ENCODE measurements at places on chromosomes 5 and 9.
A peak's percentile ranks its signal among the peaks of the same experiment; 100 is the strongest.

GRCh38 chr5:63822614-63823013 is 139.6 kb downstream of the HTR1A start:
- no peak for DNase-seq

DNA sequence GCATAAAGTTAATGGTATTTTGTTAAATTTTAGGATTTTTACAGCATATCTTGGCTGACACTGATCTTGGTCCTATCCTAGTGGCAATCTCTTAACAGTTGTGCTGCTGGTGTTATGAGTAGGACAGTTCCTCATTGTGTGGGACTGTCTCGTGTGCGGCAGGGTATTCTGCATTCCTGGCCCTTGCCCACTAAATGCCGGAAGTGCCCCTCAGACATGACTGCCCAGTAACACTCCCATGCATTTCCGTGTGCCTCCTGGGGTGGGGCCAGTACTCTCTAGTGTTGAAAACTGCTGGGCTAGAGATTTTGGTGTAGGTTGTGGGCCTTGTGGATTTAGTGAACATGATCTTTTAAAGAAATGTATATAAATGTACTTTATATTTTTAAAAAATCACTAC is 227.1 kb upstream of the DMRT1 start:
- DNase-seq = no peak

- DNase-seq = no peak
These were observed 33.5 kb upstream of the LRRC14B start for GRCh38 chr5:157801-158200.

GRCh38 chr5:39064450-39064849 is 9.7 kb downstream of the RICTOR start:
- DNase-seq = no peak

- no peak for DNase-seq
These were observed 314.2 kb upstream of the DAP start for GRCh38 chr5:11075035-11075805.

DNA sequence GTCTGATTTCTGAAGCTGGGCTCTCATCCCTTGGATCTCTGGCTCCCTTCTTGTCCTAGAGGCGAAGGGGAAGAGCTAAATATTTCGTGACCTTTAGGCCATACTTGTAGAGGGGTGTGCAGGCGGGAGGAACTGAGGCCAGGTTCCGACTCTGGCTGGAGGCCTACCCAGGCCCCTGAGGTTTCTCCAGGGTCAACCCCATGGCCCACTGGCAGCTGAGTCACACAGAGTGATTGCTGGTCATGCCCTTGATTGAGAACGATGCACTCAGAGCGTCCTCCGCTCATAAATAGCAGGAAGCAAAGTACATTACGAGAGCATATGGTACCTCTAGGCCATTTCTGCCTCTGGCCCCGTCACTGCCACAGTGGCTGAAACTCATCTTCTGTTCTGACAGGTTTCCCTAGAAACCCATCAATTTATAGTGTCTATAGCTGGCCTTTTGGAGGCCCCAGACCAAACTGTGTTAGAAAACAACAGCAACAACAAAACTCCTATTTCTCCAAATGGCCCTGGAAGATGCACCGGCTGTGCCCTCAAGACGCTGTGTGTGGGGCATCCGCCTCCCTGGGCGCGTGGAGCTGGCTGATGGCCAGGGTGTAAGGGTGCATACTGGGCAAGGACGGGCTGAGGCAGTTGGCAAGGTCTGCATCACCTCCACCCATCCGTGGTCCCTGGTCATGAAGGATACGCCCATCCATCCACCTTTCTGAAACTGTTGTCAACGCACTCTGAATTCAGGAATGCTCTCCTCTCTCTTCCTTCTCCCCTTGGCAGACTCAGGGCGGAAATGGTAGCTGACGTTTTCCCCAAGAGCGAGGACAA is 32.9 kb upstream of the FCN1 start:
- DNase-seq = no peak

DNA sequence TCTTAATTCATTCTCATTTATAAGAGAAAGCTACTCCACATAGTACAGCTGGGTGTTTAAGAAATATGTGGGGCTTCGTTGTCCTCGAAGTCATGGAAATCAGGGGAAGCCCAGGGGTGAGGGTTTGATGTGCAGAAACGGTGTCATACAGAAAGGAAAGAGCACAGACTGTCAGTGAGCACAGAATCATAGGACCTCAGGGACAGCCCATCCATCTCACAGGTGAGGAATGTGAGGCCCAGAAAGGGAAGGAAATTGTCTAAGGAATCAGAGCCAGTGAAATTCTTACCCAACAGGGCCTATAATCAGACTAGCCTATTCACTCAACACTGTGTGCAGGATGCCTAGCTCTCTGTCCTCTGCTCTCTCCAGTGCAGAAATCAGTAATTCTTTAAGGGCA is 535.6 kb downstream of the SPOCK1 start:
- DNase-seq = no peak

GRCh38 chr9:105693435-105694189 is 729 bp upstream of the TMEM38B start:
- no peak for DNase-seq

DNA sequence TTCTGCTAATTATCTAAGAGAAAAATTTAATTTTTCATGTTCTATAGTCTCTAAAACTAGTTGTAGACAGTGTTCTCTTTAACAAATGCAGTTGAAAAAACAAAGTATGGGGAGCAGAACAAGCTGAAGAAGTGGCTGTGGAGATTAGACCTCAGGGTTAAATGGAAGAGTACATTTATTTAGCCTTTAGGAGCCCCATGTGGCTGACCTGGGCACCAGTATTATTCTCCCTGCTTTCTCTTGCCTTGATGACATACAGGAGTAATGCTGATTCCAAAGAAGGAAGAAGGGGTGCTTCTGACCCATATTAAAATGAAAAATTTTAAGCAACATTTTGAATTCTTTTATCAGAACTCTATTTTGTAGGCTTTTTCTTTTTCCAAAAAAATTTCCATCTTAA is 312.3 kb upstream of the RIOK2 start:
- no peak for DNase-seq

- DNase-seq = no peak
These were observed 21.9 kb downstream of the DYNC2I2 start for GRCh38 chr9:128634651-128635262.

- DNase-seq = no peak
These were observed 43.7 kb upstream of the PRSS3 start for GRCh38 chr9:33751536-33752129.

GRCh38 chr9:93962561-93963440 is 7.6 kb upstream of the BARX1 start:
- peak; percentile 72 for DNase-seq

DNA sequence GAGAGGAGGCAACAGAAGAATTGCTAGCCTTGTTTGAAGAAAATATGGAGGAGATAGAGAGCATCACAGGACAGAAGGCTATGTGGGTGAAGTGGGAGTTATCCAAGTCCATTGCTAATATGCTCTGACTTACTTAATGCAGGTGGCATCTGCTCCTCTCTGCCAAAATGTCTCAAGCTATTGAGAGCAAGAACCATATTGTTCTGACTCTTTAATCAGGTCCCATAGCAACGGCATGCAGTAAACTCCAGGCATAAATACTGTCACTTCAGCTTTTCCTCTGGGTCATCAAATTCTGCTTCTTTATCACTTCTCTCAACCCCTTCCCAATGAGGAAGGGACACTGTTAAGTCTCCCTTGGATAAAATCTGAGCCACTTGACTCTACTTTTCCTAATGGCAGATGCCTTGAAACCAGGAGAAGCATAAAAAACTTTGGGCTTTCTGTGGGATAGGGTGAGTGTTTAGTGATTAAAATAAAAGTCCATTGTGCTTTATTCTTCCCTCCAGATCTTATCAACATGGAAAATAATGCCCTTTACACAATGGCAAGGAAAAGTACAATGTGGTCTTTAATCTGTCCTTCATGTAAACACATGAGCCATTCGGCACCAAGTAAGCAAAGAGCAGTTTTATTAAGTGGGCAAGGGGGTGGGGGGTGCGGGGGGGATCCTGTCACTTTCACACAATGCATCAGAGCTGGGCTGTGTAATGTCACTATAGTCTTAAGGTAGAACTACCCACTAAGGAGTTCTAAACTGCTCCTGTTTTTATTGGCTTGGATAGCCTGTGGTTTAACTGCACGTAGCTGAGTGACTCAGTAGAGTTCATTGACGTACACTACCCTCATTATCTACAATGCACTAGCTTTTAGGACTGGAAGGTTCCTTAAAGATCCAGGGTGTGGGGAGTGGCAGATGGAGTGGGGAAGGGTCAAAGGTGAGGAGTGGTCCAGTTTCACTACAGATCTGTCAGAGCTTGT is 71.0 kb upstream of the TARS1 start:
- DNase-seq = no peak

- no peak for DNase-seq
These were observed 29.0 kb downstream of the RGS3 start for GRCh38 chr9:113492343-113493202.

- DNase-seq = no peak
These were observed 19.5 kb downstream of the PHF2 start for GRCh38 chr9:93595861-93596365.

GRCh38 chr5:160693831-160694465 is 158.1 kb downstream of the ATP10B start:
- DNase-seq = no peak

GRCh38 chr5:32314658-32315057 is 1.9 kb upstream of the MTMR12 start:
- DNase-seq = no peak

- DNase-seq = no peak
These were observed 126.4 kb downstream of the TTLL11 start for GRCh38 chr9:121966706-121967105.

GRCh38 chr5:18050776-18051175 is 416.5 kb downstream of the TAF11L14 start:
- no peak for DNase-seq

GRCh38 chr5:59516161-59516560 is 377.4 kb downstream of the PDE4D start:
- no peak for DNase-seq

DNA sequence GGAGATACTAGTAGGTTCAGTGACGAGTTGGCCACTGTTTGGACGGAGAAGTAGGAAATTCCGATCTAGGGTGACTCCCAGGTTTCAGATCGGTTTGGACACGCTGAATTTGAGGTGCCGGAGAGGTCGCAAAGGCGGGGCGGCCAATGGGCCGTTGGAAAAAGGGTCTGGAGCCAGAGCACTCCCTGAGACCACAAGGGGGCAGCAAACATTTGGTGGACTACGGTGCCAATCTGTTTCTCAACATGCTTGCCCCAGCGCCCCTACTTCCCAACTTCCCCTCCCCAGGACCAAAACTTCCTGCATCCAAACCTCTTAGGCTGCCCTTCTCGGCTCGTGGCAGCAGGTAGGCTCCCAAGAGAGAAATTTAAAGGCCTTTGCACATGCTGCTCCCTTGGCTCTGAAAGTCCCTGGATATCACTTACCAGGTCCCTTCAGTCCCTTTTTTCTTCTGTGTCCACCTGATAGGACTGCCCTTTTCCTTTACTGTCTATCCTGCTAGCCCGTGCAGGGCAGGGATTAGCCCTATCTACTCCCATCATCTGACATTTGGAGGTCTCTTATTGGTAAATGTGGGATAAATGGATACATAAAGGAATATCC is 992 bp upstream of the RPP25L start:
- DNase-seq = peak; percentile 49

GRCh38 chr9:89137542-89138462 is 40.8 kb downstream of the SHC3 start:
- no peak for DNase-seq

DNA sequence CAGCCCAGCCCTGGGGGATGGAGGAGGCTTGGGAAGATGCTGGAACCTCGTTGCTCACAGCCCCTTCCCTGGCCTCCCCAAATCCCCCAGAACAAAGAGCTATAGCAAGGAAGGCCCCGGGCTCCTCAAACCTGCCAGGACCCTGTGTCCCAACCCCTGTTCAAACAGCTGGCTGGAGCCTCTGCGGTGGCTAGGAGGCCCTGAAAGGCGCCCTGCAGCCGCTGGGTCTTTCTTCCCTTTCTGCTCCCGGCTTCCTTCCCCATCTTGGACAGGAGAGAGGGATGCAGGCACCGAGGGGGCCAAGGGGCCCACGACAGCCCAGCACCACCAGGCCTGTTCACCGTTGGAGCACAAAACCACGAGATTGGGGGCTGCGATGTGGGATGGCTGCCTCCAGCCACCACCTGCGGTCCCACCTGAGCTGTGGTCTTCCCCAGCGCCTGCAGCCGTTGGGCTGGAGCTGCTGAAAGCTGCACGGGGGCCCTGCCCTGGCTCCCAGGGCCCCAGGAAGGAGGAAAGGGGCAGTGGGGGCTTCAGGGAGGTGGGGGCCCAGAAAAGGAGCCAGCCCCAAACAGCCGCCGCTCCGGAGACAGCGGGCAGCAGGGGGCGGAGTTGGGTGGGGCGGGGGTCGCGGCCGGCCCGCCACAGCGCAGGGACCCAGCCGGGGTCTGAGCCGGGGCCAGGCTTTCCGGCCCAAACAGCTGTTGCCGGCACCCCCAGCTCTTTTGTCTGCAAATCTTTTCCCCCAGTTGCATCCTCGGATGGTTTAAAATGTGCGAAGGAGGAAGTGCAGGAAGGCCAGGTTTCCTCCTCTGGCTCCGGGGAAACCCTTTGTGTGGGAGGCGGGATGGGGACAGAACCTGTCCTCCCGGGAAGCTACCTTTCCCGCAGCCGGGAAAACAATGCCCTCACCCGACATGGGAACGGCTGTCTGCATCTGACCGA is 16.1 kb downstream of the NOTCH1 start:
- DNase-seq = no peak

DNA sequence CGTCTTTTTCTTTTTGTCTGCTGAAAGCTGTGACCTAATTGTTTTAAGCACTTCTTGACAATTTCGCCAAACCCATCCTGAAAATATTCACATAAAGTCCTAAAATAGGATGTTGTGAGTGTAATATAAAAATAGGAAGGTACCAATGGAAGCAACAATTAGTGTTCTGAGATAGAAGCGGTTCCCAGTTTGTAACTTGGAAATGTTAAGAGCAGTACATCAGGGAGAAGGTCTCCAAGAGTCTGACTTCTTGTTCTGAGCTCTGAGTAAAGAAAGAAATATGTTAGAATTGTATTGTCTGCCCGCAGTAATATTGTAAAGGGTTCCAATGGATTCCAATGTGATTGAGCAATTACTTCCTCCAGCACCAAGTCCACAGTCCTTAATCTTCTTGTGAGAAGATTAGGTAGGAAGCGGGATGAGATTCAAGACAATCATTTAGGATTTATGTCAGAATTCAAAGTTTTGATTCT is 3.9 kb downstream of the VCAN start:
- no peak for DNase-seq

- no peak for DNase-seq
These were observed 105.5 kb upstream of the PRLR start for GRCh38 chr5:35335752-35336151.

Data from stimulated activated CD4-positive, alpha-beta T cell treated with anti-CD3 and anti-CD28 coated beads, Interleukin-15, amount 100 ng/mL, for 48 hours (primary cell).